Spinal cord (tissue), 10 donors: ENCODE measurements at places on chromosomes 16 and 17. TPM values are rescaled to one million over a fixed set of nuclear protein-coding genes. Genes with fewer than 3 reads are reported as not detected.

The CDYL2 gene
- total RNA-seq = 11.4 TPM

The TOX3 gene
- total RNA-seq = 4.8 TPM

The PLEKHH3 gene
- 5.5 TPM for total RNA-seq

The TNFRSF17 gene
- total RNA-seq = 0.22 TPM

The SIRT7 gene
- 5.8 TPM for total RNA-seq

The TBC1D26 gene
- 0.20 TPM for total RNA-seq

The NHERF2 gene
- total RNA-seq = 25.6 TPM

The CPNE2 gene
- total RNA-seq = 58.5 TPM

DNA sequence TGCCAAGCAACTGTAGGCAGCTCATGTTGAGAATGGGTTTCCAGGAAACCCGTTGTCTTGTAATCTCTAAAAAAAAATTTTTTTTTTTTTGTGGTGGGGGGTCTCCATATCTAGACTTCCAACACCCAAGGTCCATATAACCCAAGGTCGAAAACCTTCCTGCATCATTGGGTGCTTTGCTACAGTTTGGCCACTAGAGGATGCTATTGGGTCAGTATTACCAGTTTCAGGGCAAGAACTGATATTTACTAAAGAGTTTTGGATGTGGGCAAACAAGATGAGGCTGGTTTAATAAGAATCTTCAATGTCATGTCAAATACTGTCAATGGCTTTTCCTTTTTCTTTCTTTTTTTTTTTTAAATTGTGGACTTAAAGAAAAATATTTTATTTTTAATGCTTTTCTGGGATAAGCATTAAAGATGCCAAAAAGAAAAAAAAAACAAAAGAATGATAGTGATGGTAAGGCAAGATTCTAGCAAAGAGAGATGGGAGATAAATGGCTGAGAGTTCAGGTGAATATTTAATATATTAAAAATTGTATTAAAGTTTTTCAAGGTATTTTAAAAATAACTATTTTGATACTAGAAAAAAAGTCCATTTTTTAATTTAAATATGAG is 62.2 kb downstream of the DHRS7C start:
- peaks cover 9% of the 10 kb centered on the region for H3K36me3 ChIP-seq
- H3K4me3 ChIP-seq = no peak overlapping the region
- no peaks in the 10 kb centered on the region for H3K27me3 ChIP-seq

DNA sequence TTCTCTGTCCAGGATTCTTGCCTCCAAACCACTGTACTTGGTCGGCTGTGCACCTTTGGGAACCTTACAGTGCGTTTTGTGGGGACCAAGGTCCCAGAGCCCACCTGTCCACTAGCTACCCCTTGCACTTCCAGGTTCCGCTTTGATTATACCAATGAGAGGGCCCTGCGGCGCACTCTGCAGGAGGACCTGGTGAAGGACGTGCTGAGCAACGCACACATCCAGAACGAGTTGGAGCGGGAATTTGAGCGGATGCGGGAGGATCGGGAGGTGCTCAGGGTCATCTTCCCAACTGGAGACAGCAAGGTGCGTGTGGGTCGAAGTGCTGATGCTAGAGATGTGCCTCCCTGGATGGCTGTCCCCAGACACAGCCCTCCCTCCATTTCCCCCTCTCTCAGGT is 18.8 kb downstream of the POLR2A start:
- H3K27me3 ChIP-seq = no peaks in the 10 kb centered on the region
- DNase-seq = no peak
- no peak overlapping the region for H3K4me3 ChIP-seq
- H3K4me1 ChIP-seq = no peaks in the 10 kb centered on the region
- H3K36me3 ChIP-seq = peaks cover 87% of the 10 kb centered on the region

GRCh38 chr17:2994441-2994840 is 69.0 kb downstream of the OR1D5 start:
- no peak overlapping the region for H3K4me3 ChIP-seq
- H3K4me1 ChIP-seq = peaks cover 3% of the 10 kb centered on the region
- H3K36me3 ChIP-seq = peaks cover 21% of the 10 kb centered on the region
- no peaks in the 10 kb centered on the region for H3K27me3 ChIP-seq
- H3K27ac ChIP-seq = no peak overlapping the region
- no peak for DNase-seq

DNA sequence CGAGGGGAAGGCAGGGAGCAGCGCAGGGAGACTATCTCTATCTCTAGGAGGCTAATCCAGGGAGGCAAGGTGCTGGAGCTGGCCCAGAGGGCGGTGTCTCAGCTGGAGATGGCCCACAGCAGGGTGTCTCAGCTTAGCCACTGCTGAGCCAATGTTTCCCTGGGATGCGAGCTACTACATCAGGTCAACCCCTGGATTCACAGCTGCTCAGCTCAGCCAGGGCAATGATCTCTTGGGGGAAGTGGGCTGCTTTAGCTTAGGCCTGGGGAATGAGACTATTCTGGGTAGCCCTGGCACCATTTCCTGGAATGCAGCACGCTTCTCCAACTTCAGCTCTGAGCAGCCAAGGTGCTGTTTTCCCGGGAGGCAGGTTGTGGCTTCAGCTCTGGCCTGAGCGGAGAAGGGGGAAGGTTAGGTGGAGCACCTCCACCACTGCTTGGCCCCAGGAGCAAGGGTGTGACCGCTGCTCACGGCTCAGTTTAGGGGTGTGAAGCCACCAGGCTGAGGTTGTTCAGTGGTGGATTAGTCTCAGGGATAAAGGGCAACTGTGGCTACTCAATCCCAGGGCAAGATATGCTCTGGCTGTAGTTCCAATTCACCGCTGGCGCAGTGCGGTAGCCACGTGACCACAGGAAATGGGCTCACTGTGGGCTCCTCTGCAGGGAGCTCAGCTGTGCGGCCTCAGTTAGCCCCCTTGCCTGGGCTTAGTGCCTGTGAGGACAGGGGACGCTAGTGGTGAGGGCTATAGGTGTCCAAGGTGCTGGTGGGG is 5.2 kb upstream of the PRSS21 start:
- no peak for DNase-seq
- H3K27me3 ChIP-seq = peaks cover 12% of the 10 kb centered on the region
- no peak overlapping the region for H3K4me3 ChIP-seq

DNA sequence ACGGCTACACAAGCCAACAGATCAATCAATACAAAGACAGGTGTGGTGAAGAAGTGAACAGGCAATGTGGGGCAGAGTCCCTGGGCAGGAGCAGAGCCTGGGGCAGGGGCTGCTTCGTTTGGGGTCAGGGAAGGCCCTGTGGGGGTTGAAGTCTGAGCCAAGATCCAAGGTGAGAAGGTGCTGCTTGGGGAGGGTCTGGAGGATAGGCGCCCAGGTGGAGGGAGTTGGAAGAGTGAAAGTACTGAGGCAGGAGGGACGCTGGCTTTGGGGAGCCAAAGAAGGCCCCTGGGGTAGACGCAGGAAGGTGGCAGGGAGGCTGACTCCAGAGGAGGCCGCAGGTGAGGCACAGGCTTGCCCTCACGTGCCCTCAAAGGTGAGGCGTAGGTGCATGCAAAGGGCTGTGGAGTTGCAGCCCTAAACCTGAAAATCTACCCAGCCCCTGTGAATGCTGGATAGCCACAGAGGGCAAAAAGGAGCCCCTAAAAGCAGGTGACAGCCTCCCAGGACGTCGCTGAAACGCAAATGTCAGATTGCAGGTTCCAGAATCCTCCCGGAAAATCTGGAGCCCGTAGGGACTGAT is 33.3 kb downstream of the WFDC1 start:
- H3K36me3 ChIP-seq = no peaks in the 10 kb centered on the region
- no peaks in the 10 kb centered on the region for H3K27me3 ChIP-seq
- no peak overlapping the region for H3K4me3 ChIP-seq
- H3K4me1 ChIP-seq = peaks cover 2% of the 10 kb centered on the region

DNA sequence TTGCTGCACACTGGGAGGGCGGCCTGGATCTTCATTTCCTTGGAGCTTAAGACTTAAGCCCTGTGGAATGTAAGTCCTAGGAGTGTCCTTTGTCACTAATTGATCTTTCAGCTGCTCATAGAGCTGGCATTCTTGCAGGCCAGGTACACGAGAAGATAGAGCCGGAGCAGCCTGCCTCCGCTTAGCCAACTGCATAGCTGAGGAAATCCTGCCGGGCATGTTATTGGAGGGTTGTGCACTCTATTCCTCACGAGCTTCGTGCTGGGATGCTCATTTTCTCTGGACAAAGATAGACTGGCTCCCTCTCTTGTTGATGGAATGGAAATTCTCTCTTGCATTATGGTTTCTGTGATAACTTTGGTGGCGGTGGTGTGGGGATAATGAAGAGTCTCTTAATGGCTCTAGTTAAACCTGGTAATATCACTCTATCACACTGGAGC is 76.9 kb downstream of the RPA1 start:
- no peak overlapping the region for H3K4me3 ChIP-seq
- H3K27ac ChIP-seq = no peak overlapping the region
- no peaks in the 10 kb centered on the region for H3K36me3 ChIP-seq
- no peak for DNase-seq
- H3K4me1 ChIP-seq = peaks cover 40% of the 10 kb centered on the region

DNA sequence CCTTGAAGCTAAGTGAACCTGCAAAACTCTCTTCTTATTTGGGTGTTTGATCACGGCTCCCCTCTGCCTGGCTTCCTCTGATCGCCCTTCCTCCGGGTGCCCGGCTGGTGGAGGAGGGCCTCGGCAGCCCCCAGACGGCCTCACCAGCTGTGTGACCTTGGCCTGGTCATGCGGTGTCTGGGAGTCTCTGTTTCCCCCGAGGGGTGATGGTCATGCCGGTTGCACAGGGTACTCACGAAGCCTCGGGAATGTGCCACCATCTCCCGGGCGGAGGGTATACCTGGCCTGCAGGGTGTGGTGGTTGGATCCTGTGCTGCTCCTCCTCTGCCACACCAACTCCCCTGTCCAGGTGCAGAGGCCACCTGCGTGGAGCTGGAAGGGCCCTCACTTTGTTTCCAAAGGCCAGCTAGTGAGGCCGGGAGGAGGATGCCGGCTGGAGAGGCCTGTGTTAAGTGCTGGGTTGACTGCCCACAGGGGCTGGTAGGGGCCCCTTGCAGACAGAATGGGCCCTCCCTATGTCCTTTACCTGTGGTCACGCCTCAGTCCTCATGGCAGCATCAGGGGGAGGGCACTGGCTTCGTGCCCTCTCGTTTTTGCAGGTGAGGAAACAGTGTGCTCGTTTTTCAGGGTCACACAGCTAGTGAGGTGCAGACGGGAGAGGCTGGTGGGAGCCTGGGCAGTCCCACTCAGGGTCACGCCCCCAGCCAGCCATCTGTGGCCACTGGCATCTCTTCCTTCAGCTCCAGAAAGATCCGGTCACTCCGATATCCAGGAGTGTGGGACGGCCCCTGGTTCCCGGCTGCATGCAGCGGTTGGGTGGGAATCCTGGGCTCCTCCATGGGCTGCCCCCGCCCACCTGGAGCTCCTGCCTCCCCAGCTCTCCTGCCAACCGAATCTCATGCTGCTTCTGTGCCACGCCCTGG is 148.5 kb upstream of the GSE1 start:
- peaks cover 13% of the 10 kb centered on the region for H3K27me3 ChIP-seq
- H3K4me3 ChIP-seq = no peak overlapping the region
- peaks cover 5% of the 10 kb centered on the region for H3K36me3 ChIP-seq
- no peak for DNase-seq

- H3K4me3 ChIP-seq = no peak overlapping the region
- H3K27ac ChIP-seq = no peak overlapping the region
- no peak for DNase-seq
- H3K36me3 ChIP-seq = peaks cover 62% of the 10 kb centered on the region
Measured at GRCh38 chr16:58503863-58504688, 4.1 kb downstream of the NDRG4 start.
